ENCODE measurements at places on chromosomes 6 and 20. TPM values are rescaled to one million over a fixed set of nuclear protein-coding genes. Genes with fewer than 3 reads are reported as not detected.

Gene C20orf141
- not detected for polyA plus RNA-seq

Gene CEP250
- polyA plus RNA-seq, result 31.0 TPM

Gene LY6G6F
- polyA plus RNA-seq, result 0.07 TPM

Gene BTBD3
- 51.0 TPM for polyA plus RNA-seq

Gene SLC17A3
- polyA plus RNA-seq, result 0.43 TPM

DNA sequence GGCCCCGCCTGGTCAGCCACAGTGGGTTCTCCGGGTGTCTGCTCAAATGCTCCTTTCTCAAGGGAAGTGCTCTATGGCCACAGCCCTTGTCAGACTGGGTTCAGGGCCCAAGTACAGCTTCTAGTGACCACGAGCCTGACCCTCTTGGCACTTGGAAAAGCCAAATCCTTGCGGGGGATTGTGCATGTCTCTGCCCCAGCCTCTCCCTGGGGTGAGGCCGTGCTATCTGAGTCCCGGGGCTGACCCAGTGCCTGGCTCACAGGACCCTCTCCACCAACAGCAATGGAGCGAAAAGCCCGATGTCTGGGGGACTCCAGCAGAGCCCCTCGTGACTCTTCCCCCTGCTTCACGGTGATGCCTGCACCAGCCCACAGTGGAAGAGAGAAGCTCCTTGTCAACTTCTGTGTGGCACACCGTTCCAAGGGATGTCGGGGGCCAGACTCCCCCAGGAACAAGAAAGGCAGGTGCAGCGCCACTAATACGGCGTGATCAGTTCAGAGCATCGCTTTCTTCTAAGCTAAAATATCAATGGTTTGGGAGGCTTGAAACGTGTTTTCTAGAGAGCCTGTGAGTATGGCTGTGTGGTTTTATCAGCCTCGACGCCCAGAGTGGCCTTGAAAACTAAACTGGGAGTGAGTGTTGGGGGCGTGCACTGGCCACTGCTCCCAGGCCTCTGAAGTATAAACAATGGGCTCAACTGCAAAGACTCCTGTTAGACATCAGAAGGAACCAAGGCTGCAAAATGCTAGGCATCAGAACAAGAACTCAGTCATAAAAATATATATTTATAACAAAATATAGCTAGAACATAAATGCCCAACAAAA lies 51.9 kb downstream of the DLL1 start:
- no peak for DNase-seq

GRCh38 chr6:21423106-21423854 lies 170.3 kb upstream of the SOX4 start:
- DNase-seq, result no peak

GRCh38 chr20:2756056-2756611 lies 44.3 kb downstream of the CPXM1 start:
- no peak for DNase-seq

GRCh38 chr6:159463119-159463829 lies 229.8 kb downstream of the SOD2 start:
- DNase-seq, result no peak

DNA sequence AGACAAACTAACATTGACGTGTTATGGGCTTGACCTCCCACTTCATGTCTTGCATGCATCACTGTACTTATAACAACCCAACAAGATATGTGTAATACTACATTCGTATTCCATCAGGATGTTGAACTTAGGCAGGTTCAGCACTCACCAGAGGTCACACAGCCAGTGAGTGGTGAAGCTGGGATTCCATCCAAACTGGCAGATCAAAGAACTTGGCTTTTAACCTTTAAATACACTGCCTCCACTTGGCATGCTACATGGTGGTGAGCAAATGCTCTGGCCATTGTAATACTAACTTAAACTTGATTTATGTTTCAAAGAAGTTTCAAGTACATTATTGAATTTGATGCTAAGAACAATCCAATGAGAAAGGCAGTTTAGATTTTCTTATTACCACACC lies 10.7 kb upstream of the HDDC2 start:
- no peak for DNase-seq

DNA sequence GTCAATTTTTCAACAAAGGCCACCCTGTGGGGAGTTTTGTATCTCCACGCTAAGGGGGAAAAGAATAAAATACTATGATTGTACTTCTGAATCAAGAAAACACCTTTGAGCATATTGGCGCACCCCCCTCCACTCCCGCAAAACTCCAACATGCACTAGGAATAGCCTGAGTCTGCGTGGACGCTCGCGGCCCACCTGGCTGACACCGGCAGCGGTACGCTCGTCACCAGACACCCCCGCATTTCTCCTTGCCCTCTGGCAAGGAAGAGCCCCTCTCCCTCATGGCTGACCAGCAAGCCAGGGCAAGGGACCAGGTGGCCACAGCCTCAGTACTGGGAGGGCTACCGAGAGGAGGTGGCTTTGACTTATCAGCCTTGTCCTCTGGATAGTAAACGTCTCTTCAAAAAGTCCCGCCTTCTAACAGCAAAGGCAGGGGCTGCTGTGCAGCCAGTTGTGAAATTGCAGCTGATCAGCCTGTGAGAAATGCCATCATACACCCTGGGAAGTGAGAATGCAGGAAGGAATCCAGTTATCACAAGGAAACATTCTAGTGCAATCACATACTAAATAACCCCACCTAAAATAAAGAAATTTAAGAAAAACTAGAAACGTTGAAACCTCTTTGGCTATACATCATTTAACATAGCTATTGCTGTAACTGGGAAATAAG lies 84.2 kb downstream of the HUS1B start:
- DNase-seq, result no peak

GRCh38 chr20:17960927-17961586 lies 7.5 kb downstream of the SNX5 start:
- DNase-seq, result no peak

- no peak for DNase-seq
Measured at GRCh38 chr6:75331151-75331550, 46.6 kb upstream of the TMEM30A start.

DNA sequence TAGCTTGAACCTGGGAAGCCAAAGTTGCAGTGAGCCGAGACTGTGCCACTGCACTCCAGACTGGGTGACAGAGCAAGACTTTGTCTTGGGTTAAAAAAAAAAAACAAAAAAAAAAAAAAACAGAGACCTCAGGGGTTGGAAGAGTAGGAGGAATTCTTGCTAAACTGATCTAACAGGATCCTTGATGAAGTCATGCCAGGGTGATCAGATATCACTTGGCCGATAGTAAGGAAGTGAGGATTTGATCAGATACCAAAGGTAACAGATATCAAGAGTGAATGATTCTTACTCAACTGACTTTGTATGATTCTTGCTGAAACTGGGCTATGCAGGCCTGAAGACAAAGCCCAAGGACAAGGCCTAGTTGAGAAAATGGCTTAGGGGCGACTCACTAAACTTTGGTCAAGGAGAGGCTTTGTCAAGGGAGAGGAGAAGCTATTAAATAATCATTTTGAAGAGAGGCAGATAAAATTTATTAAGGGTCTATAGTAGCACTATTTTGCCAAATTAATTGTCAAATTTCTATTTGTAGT lies 624.7 kb downstream of the UTRN start:
- DNase-seq, result no peak

DNA sequence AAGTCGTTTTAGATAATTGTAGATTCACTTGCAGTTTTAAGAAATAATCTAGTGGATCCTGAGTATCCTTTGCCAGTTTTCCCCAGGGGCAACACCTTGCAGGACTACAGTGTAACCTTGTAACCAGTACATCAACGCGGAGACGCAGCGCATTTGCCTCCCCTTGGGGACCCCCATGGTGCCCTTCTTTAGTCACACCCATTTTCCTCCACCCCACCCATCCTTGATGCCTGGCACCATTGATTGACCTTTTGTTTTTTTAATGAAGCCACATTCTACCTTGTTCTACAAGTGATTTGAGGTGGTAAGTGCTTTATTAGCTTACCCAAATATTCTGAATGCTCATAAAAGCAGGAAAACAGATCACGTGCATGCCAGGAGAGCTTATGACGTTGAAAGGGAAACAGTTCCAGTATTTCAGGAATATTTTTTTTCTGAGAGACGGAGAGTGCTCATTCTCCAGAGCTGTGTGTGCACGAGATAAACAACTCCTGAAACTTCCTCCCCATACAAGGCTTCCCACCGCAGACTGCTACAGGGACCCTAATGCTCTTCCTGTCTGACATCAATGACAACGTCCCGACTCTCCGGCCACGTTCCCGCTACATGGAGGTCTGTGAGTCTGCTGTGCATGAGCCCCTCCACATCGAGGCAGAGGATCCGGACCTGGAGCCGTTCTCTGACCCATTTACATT lies 35.7 kb downstream of the CDH26 start:
- DNase-seq, result no peak

GRCh38 chr6:163354761-163355425 lies 59.6 kb upstream of the QKI start:
- no peak for DNase-seq

GRCh38 chr20:33685328-33686099 lies 671 bp downstream of the E2F1 start:
- DNase-seq, result no peak

DNA sequence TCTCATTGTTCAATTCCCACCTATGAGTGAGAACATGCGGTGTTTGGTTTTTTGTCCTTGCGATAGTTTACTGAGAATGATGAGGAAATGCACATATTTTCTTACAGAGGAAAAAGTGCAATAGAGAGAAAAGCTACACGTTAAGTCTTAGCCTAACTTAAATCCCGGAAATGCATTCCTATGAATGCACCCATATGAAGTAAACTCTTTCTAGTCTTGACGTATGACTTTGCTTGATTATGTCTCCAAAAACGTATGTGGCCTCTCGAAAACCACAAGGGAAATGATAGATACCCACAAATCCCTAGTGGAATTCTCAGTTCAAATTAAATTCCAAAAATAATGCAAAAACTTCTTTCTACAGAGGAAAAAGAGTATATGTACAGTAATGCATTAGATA lies 90.7 kb upstream of the SASH1 start:
- no peak for DNase-seq

Data from large intestine (tissue), 12 donors.